T-helper 2 cell treated with Interferon-gamma antibody and Interleukin-4, amounts not matched to agents 100 ng/mL and 5 ng/mL, for 36 hours (primary cell): ENCODE measurements at places on chromosomes 12 and 14. TPM values are rescaled to one million over a fixed set of nuclear protein-coding genes. Genes with fewer than 3 reads are reported as not detected.

DCN gene
- total RNA-seq: not detected in 2 replicates

TRIAP1 gene
- total RNA-seq: 30.7 and 31.9 TPM in 2 replicates

GLIPR1L1 gene
- not detected in 2 replicates for total RNA-seq

MYL2 gene
- not detected in 2 replicates for total RNA-seq
